ENCODE measurements at places on chromosomes 16 and 17.

DNA sequence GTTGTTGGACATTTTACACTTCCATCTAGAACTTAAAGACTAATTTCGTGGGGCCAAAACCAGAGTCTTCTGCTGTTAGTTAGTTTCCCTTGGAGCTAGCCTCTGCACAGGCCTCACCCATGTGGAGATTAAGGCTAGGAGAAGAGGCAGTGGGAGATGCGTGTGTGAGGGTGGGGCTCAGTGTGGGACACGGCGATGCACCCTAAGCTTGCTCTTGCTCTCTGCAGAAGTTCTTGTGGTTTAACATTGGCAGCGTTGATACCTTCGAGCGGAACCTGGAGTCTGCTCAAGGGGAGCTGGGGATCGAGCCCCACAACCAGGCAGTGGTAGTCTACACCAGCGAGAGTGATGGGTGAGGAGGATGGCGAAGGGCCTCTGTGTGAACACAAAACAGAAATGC lies 34.0 kb downstream of the DBNDD1 start:
- DNase-seq = no peak

GRCh38 chr16:22222998-22223397 lies 16.9 kb downstream of the EEF2K start:
- DNase-seq = no peak

GRCh38 chr16:15834502-15834901 lies 22.3 kb downstream of the MYH11 start:
- no peak for DNase-seq

DNA sequence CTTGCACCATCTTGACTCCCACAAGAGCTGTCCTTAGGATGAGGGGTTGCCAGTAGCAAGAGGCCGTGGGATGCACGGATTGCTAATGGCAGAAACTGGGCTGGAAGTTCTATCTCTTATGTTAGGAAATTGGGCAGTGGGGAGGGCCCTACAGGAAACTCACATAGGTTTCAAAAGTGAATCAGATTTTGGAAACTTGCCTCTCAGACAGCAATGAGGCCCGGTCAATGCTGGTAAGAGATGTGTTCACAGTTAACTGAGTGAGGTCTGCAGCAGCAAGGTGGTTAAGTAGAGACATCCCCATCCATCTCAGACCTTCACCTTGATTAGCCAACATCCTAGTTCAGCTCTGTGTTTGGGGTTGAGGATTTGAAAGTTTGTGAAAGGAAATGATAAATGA lies 164.7 kb downstream of the ABCA8 start:
- no peak for DNase-seq

DNA sequence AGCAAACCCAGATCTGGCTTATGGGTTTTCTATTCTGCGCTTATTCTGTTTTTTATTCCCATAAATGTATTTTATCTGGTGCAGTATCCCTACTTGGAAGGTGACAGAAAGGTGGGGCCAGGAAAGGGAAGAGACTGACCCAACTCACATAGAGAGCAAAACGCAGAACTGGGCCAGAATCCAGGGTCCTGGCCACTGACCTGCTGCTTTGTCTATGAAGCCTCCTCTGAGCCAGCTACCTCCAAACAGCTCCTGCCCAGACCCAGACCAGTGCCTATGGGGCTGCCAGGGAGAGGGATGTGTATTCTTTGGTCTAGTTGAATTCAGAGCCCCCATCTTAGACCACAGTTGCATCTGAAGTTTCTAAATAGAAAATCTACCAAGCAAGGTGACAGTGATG lies 36.4 kb upstream of the CES5A start:
- DNase-seq = no peak

GRCh38 chr16:27774779-27775178 lies 224.8 kb downstream of the KATNIP start:
- DNase-seq = no peak

DNA sequence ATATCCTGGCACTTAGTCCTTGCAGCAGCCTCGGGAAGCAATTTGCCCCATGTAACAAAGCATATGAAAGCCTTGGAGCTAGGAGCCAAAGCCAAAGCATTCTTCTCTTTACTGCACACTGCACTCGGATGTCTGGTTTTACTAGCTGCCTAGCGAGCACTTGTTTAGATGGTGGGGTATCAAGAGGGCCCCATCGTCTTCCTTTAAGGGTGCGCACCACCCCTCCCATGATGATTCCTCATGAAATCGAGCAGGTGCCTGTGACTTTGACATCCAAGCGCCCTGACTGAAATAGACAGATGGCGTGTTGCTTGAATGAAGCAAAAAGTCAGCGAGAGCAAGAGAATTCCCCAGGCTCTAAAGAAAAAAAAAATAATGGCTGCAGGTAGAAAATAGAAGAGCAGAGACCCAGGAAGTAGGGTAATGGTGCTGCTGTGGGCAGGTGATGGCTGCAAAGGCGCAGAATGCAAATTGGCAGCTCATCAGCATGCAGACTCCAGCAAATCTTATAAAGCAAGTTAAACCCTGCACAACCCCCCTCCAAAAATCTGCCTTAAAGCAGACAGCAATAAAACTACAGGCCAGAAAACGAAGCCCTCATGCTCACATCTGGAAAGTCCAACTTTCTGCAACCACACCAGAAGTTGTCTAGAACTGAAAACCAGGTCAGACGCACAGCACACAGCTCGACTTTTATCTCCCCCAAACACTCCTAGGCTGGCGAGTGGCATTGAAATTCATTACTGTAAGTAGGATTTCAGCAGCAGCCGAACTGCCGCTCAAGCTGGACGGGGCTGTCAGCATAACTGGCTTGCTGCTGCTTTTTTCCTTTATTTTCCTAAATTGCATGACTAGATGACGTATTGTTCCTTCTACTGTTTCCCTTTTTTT lies 384.3 kb downstream of the RBFOX1 start:
- DNase-seq = no peak

- DNase-seq = peak; percentile 85
These were observed 14.5 kb downstream of the OR1D5 start for GRCh38 chr17:3048727-3049471.

DNA sequence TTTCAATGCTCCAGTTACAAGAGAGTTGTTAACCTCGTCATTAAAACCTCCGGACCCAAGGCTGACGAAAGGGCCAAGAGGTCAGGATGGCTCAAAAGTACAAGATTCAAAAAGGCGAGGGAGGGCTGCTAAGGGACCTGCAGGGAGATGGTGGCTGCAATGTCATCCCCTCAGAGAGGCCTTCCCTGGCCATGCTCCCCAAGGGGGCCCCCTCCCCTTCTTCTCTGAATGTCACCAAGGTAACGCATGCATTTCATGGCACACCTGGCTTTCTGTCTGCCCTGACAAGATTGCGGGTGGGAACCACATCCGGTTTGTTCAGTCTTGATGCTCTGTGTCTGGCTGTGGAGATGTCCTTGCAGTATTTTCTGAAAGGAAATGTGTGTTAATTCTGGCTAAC lies 89.9 kb downstream of the C16orf78 start:
- no peak for DNase-seq

DNA sequence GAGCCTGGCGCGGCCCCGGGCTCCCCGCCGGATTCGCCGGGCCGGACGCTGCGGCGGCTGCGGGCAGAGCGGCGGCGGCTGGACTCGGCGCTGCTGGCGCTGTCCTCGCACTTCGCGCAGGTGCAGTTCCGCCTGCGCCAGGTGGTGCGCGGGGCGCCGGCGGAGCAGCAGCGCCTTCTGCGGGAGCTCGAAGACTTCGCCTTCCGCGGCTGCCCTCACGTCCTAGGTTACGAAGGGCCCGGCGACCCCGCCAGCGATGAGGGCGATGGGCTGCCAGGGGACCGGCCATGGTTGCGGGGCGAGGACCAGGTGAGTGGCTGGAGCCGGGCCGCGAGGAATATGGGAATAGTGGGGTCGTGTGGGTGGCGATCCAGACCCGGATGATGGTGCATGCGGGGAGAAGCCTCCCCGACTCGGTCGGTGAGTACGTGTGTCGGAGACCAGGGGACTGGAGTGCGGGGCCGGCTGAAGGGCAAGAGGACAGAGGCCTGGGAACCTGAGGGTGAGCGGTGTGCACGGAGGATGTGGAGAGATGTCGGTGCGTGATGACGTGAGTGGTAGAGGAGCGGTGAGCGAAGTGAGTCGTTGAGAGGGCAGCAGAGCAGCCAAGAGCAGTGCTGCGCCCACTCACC lies 517 bp downstream of the RUNDC1 start:
- DNase-seq = no peak

DNA sequence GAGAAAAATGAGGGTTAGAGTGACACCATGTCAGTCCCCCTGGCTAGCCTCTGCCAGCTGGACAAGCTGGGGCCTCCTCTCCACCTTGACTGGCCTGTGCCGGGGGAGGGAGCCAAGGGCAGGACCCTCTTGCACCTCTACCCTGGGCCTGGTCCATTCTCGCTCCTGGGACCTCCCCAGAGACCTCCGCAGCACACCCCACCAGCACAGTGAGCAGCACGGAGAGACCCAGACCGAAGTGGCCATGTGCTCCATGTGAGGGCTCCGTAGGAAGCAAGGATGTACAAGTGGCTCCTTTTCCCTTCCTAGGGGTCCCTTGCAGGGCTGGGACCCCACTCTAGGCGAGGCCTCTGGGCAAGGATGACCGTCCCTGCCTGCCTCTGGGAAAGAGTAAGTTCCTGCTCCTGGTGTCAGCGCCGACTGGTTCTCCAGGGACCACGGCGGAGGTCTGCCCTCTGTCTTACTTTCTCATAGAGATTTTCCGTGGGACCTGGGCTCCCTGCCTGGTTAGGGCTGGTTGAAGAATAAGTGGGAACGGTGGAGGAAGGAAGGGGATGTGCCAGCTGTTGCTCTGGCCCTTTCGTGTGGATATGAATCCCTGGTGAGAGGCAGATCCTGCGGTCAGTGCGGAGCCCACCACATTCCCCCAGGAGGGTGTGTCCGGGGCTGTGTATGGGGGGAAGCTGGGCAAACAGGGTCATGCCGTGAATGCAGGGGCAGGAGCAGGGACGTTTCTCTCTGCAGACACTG lies 124.2 kb downstream of the METRNL start:
- no peak for DNase-seq

DNA sequence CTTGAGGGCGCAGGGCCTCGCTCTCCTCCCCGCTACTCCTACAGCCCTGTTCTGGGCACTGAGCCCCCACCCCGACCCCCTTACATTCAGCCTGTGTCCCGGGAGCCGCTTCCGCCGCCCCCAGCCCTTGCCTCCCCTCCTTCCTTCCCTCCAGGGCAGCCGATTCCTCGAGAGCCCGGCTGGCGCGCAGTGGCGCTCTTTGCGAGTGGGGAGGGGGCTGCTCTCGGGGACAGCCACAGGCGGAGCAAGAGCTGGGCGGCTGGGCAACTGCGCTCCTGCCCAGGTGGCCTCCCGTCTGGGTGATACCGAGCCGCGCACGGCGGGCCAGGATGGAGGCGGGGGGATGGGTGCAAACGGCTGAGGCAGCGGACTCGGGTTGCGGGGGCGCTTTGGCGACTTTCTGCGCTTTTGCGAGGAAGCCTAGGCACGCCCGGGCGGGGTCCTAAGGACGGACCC lies 1.2 kb downstream of the MMP15 start:
- no peak for DNase-seq

DNA sequence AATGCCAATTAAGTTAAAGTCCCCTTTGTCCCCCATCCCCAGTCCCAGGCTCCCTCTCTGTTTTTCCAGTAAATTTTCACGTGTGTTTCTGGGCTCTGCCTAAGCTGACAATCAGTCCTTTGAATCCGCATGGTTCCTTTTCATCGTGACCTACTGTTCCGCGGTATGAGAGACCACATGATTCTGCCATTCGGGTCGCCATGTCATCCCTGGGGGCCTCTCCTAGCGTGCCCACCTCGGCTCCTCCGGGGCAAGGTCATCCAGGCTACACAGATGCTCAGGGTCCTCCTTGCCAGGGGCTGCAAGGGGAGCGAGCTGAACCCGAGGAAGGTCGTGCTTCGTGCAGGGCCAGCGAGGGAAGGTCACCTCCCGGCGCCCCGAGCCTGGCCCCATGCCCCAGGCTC lies 157.6 kb downstream of the RAB11FIP4 start:
- no peak for DNase-seq

Measured in kidney capillary endothelial cell (primary cell).